ENCODE measurements at places on chromosomes 2 and 18.

- no peak for DNase-seq
Measured at GRCh38 chr18:22841840-22842239, 91.3 kb upstream of the RBBP8 start.

DNA sequence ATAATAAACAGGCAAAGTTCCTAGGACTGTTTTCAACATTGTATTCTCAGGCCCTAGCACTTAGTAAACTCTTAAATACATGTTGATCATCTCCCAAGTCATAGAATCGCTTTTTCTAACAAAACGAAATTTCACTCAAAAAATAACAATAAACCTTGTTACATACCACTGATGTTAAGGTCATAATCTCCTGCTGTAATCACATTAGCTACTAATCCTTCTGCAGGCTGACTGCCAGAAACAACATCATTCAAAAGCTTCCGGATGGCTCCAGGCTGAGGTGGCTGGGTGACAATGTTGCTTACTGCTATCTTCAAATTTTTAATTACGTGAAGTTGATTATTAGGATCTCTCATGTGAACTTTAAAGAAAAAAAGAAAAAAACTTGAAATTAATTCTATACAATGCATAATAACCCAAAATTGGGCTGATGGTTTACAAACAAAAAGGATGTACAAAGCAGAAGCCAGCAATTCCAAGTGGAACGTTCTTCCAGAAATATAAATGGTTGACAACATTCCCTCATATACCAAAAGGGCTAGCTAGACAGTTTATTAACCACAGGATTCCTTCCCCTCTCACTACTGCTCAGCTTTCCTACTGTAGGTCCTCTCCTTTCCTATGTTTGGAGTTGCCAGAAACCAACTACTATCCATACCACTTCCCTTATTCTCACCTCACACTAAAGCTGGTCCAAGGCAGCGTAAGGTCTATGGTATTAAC lies 11.6 kb downstream of the TRAPPC8 start:
- no peak for DNase-seq

DNA sequence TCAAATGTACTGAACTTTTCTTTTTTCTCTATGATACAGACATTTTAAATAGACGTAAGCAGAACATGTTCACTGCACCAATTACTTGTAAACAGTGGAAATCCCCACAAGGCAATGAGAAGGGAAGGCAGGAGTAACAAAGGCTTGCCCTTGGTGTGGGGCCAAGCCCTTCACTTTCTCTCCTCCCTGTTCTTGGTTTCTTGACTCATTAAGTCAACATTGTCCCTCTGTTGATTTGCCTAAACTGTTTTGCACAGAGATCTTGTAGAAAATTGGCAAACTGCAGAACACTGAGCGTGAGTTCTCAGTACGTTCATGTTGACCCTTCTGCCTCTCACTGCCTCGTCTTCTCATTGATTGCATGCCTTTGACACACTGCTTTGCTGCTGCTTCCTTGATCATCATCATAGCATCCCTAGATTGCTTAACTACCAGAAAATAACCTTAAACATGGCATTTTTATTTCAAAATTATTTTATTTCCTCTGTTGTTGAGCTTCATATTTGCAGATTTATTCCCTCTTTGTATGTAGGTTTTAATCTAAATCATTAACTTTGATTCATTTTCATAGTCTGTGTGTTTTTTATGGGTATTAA lies 257.7 kb downstream of the PTGR3 start:
- DNase-seq: peak; percentile 49

DNA sequence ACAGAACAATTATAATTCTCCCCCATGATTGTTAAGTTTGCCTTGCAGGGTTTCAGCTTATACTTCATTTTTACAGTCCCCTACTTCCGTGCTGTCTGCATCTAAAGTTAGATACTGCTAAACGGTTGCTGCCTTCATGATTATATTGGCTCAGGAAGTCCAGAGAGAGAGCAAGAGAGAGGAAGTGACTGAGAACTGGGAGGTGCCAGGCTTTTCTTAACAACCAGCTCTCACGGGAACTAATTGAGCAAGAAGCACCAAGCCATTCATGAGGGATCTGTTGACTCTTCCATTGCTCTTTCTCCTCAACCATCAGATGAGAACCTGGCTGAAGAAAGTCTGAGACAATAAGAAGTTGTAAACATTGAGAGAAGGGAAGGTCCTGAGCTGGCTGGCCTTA lies 125.5 kb upstream of the SIX2 start:
- DNase-seq: no peak

DNA sequence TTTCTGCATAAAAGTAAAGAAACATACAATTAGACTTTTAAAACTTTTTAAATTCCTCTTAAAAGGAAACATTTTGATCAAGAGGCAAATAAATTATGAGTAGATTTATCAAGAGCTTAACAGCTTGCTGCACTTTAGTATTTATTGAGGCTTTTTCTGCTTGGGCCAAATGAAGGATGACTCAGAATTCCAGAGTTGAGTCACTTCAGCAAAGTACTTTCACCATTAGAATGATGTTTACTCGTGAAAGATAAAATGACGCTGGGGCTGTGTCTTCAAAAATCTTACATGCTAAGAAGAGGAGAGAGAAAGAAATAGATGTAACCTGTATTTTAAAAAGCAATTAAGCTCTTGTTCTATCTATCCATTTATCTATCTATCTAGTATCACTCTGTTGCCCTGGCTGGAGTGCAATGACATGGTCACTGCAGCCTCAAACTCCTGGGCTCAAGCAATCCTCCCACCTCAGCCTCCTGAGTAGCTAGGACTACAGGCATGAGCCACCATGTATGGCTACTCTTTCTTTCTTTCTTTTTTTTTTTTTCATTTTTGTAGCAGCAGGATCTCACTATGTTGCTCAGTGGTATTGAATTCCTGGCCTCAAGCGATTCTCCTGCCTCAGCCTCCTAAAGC lies 75.3 kb upstream of the RIOK3 start:
- no peak for DNase-seq

DNA sequence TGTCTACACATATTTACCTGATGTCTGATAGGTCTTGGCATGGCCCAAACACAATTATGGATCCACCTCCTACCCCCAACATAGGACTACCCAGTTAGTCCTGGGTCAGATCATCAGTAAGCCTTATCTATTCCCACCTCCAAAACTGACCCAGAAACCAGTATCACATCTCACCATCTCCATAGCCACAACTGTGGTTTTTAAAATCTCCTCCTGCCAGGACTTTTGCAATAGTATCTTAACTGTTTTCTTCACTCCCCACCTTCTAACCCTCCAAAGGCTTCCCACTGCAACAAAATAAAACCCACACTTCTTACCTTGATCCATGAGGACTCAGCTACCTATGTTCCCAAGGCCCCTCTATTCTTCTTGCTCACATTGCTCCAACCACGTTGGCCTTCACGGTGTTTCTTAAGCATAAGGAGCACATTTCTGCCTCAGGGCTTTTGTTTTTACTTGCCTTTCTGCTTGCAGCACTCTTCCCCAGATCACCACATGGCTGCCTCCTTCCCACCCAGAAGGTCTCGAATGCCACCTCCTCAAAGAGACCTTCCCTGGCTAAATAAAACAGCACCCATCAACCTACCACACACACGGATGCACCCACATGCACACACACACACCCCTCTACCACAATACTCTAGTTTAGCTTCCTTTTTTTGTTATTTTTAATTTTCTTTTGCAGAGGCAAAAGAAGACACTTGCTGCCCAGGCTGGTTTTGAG lies 125.9 kb upstream of the SLC1A4 start:
- no peak for DNase-seq

DNA sequence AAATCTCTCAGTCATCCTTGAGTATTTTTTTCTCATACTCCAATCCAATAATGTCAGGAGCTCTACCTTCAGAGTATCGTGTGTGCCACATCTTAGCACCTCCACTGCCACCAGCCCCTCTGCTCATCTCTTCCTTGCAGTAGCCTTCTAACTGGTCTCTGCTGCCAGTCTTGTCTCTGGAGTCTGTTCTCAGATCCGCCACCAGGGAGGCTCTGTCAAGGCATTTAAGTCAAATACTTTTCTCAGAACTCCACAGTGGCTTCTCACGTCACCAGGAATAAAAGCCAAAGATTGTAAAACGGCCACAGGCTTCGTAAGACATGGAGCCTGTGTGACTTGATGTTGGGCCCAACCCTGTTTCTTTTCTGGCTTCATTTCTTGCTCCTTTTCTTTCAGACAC lies 7.1 kb downstream of the UNC50 start:
- no peak for DNase-seq

- DNase-seq: no peak
Measured at GRCh38 chr2:47403609-47404193, 745 bp downstream of the MSH2 start.

- DNase-seq: no peak
Measured at GRCh38 chr18:35864916-35865315, 107.6 kb upstream of the RMP24 start.

DNA sequence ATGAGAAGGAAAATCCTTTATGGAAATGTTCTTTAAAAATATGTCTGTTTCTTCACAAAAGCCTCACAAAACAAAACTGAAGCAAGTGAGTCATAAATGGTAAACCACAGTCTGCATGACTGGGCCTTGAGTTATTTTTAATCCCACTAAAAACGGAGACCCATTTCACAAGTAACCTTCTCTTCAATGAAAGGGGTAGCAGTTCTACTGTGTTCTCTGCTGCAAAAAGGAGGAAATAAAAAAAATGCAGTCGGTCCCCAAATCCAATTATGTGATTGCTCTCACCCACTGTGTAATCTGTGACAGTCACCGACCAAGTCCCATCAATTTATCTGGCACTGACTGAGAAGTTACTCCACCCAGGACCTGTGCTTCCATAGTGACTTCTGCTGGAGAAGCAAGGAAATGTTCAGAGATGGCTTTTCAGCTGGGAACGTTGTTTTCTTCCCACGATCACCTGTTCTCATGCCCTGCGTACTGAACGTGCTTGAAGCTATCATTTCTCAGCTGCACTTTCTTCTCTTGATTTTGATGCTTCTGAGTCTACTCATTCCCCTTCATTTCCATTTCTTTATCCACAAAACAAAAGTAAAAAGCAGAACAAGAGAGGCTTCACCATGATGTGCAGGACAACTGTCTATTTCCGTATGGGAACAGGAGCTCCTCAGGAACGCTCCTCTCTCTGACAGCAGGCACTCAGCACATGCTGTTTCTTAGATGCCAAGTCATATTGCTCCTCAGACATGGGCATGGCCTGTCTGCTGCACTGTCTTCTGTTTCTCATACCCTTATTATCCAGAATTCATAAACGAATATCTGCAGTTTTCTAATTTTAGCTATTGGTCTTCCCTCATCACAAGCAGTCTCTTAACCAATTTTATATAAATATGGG lies 80.0 kb upstream of the TMEM200C start:
- DNase-seq: no peak

DNA sequence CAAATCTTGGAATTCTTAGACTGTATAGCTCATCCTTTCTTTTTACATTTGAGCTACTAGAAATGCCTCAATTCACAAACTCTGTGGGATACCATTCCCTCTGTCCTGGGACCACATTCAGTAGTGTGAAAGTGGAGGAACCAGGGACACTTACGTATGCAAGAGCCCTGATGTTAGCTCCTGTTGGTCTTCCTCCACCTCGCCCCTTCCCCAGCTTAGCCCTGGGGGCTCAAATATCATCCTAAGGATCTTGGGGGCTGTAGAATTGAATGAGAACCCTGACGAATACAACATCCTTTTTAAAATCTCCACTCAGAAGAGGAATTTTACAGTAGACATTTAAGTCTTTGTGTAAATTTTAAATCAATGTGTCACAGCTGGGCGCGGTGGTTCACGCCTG lies 65.2 kb upstream of the RAPH1 start:
- no peak for DNase-seq

GRCh38 chr2:167334146-167334742 lies 446.0 kb downstream of the XIRP2 start:
- no peak for DNase-seq

DNA sequence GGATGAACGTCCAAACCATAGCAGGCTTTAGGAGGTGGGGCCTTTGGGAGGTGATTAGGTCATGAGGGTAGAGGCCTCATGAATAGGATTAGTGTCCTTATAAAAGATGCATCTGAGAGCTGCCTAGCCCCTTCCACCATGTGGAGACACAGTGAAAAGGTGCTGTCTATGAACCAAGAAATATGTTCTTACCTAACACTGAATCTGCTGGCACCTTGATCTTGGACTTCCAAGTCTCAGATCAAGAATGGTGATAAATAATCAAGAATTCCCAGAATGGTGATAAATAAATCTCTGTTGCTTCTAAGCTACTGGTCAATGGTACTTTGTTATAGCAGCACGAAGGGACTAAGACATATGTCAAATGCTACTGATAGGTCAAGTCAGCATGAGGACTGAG lies 15.1 kb upstream of the DYTN start:
- no peak for DNase-seq

- DNase-seq: no peak
Measured at GRCh38 chr2:30869988-30870387, 62.7 kb upstream of the CAPN13 start.

DNA sequence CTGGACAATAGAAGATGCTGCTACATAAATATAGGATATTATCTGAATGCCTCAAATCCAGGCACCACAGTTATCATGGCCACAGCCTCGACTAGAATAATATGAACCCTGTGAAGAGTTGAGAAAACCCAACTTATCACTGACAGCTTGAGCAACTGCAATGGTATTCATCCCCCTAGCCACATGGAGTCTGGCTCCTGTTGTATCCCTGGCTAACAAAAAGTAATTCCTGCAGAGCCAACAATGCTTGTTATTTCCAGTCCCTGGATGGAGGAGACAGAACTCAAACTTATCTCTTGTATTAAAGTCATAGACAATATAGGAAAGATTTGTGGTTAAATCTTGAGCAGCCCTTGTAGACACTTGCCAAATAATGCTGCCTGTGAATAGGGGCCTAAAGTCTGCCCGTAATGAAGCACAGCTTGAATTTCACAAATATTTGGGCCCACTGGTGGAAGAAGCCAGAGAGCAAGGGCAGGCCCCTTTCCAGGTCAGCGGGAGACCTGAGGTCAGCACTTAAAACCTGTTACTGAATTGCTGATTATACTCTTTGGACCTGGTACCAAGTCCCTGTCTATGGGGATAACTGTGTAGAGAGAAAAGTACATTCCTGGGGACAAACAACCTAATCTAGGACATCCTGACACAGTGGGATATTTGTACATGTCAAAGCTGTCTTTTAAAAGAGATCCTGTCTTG lies 28.4 kb upstream of the SUCLG1 start:
- DNase-seq: no peak

GRCh38 chr2:234703258-234703657 lies 206.4 kb upstream of the ARL4C start:
- DNase-seq: no peak

- no peak for DNase-seq
Measured at GRCh38 chr2:8524388-8524787, 157.5 kb upstream of the ID2 start.

- DNase-seq: no peak
Measured at GRCh38 chr2:32884346-32884745, 62.4 kb upstream of the LTBP1 start.

- DNase-seq: no peak
Measured at GRCh38 chr2:202306034-202306433, 40.5 kb downstream of the NOP58 start.

GRCh38 chr2:23564615-23564960 lies 179.6 kb downstream of the KLHL29 start:
- DNase-seq: peak; percentile 52

- no peak for DNase-seq
Measured at GRCh38 chr2:121196132-121196848, 88.7 kb downstream of the TFCP2L1 start.

GRCh38 chr2:17495590-17495989 lies 22.6 kb downstream of the RAD51AP2 start:
- DNase-seq: no peak

- no peak for DNase-seq
Measured at GRCh38 chr2:18495058-18495457, 65.4 kb downstream of the RDH14 start.
